ENCODE measurements at places on chromosomes 2 and 18. TPM values are rescaled to one million over a fixed set of nuclear protein-coding genes. Genes with fewer than 3 reads are reported as not detected.

DNA sequence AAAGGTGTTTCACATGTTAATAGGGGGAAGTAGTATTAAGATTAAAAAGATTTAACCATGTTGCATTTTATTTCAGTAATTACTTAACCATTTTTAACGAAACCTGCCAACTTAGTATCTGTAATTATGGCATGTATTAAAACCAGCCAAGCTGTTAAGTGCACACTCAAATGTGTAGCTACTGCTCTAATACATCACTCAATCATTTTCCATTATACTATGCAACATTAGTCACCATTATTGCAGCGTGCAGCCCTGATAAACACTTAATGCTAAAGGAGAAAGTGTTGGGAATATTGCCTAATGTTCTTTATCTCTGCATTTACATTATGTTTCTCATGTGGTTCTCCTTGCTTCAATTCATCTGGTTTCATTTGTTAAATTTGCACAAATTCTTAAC is 745.9 kb upstream of the FAM98A start:
- no peak for DNase-seq

The ADD2 gene
- 15.6 TPM for total RNA-seq

The RGPD3 gene
- 0.06 TPM for total RNA-seq

- DNase-seq, result no peak
These were observed 215.9 kb downstream of the SEPTIN10 start for GRCh38 chr2:109397893-109398292.

The CYBRD1 gene
- total RNA-seq, result 10.2 TPM

GRCh38 chr2:88201811-88202169 is 31.6 kb downstream of the THNSL2 start:
- DNase-seq, result no peak

The FASTKD1 gene
- 26.5 TPM for total RNA-seq

- no peak for DNase-seq
These were observed 94.3 kb downstream of the TSHZ1 start for GRCh38 chr18:75304678-75305557.

- no peak for DNase-seq
These were observed 2.9 kb upstream of the NPPC start for GRCh38 chr2:231928901-231929725.

DNA sequence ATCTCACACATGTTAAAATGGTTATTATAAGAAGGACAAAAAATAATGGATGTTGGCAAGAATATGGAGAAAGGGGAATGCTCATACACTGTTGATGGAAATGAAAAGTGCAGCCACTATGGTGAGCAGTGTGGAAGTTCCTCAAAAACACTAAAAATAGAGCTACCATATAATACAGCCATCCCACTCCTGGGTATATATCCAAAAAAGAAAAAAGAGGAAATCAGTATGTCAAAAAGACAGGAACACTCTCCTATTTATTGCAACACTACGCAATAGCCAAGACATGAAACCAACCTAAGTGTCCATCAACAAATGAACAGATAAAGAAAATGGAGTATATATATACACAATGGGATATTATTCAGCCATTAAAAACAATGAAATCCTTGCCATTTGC is 642.6 kb downstream of the RNF144A start:
- no peak for DNase-seq

DNA sequence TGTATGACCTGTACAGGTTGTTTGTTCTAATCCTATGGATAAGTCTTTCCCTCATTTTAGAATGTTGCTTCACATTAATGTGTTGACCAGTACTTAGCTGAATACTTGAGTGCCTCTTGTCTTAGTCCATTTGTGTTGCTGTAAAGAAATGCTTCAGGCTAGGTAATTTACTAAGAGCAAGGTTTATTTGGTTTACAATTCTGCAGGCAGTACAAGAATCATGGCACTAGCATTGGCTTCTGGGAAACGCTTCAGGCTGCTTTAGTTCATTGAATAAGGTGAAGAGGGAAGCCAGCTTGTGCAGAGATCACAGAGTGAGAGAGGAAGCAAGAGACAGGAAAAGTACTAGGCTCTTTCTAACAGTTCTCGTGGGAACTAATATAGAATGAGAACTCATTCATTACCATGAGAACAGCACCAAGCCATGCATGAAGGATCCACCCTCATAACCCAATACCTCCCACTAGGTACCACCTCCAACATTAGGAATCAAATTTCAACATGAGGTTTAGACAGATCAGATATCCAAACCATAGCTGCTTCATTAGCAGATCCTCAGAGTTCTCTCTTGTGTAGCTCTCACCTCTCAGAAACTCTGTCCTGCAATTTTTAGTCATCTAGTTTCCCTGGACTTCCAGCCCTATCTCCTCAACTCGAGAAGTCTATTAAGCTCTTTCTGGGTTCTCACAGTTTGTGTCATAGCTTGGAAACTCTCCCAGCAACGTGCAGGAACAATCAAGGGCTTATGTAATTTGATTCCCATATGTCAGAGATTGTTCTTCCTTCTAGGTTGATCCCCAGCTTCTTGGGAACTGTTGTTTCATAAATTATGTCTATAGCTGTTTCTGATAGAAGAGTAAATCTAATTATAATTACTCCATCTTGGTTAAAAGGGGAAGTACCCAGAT is 2082.3 kb upstream of the CELF4 start:
- DNase-seq, result no peak

DNA sequence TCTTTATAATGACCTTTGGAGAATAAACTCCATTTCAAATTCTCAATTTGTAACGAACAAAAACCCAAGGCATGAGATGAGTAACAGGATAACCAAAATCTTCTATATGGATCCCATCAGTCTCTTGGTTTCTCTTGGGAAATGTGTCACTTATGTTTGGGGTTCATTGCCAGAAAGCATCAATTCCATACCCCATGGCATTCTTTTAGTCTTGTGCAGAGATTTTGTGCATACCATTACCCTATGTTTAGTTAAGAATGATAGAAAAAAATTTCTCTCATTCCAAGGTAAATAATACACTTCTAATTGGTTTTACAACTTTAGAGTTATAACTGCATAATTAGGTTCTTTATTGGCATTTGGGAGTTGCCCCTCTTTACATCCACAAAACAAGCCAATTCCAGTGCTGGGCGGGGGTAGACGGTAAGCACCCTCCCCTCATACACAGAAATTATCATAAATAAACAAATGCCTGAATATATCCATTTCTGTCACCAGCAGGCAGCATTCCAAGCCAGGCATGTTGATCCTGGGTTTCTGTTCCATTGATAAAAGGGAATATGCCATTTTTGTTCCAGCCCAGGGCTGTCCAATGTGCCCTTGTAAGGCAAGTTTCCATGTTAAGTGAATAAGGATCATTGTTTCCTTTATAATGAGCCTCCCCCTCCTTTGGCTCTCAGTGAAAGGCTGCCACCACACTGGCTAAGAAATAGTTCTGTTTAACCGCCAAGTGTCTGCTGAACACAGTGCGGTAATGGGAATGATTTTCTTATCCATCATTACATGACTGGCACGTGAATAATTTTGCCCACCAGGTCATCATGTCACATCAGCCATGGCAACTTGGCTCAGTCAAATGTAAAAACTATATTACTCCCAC is 680.1 kb upstream of the ZEB2 start:
- no peak for DNase-seq

DNA sequence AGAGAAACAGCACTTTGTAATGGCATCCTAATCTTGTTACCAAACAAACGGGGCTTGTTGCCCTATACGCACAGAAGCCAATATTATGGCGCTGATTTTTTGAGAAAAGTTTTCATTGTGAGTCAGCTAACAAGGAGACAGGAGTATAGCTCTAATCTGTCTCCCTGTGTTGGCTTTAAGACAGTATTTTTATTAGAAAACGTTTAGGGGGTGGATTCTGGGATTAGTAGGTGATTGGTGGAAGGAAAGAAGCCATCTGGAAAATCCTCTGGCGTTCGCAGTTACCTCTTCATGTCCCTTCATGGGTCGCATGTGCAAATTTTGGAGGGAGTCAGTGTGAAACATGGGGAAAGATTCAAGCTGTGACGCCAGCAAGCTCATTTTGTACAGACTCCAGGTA is 698 bp upstream of the TMEM237 start:
- DNase-seq, result peak; percentile 49
